Osteoblast (primary cell): ENCODE measurements at places on chromosomes 4 and X. TPM values are rescaled to one million over a fixed set of nuclear protein-coding genes. Genes with fewer than 3 reads are reported as not detected.

RGN gene
- total RNA-seq, result 2.5 and 4.4 TPM in 2 replicates

USP26 gene
- total RNA-seq, result not detected in 2 replicates

MTMR1 gene
- 16.5 and 17.0 TPM in 2 replicates for total RNA-seq

VGLL1 gene
- not detected in 2 replicates for total RNA-seq

ARHGAP36 gene
- total RNA-seq, result not detected in 2 replicates

DYNLT3 gene
- total RNA-seq, result 56.6 and 58.6 TPM in 2 replicates

TBC1D9 gene
- total RNA-seq, result 19.4 and 19.5 TPM in 2 replicates

SLC2A9 gene
- total RNA-seq, result 2.5 and 3.5 TPM in 2 replicates

KIAA1210 gene
- total RNA-seq, result not detected in 2 replicates

SOWAHD gene
- total RNA-seq, result under 0.01 and 0.72 TPM in 2 replicates

SH3RF1 gene
- total RNA-seq, result 33.0 and 37.6 TPM in 2 replicates

PRAF2 gene
- total RNA-seq, result 12.3 and 15.6 TPM in 2 replicates

PCDH7 gene
- total RNA-seq, result 0.72 and 3.8 TPM in 2 replicates

DCX gene
- not detected in 2 replicates for total RNA-seq

TMEM156 gene
- under 0.01 TPM in 1 of 2 replicates, not detected in the other for total RNA-seq

AREG gene
- total RNA-seq, result under 0.01 and 0.36 TPM in 2 replicates

XAGE1A gene
- total RNA-seq, result not detected in 2 replicates

EVC2 gene
- 17.4 and 19.2 TPM in 2 replicates for total RNA-seq

ZNF185 gene
- total RNA-seq, result 1.1 and 1.2 TPM in 2 replicates

FAM47A gene
- not detected in 2 replicates for total RNA-seq

VCX3A gene
- not detected in 2 replicates for total RNA-seq

KIT gene
- total RNA-seq, result 0.29 and 0.36 TPM in 2 replicates

ZAR1 gene
- not detected in 2 replicates for total RNA-seq

PLP1 gene
- total RNA-seq, result 0.29 and 0.36 TPM in 2 replicates

TLR1 gene
- total RNA-seq, result 2.4 and 3.3 TPM in 2 replicates

DMRTC1B gene
- total RNA-seq, result not detected in 2 replicates

MAGEB17 gene
- not detected in 2 replicates for total RNA-seq

SSX1 gene
- not detected in 2 replicates for total RNA-seq

C4orf50 gene
- total RNA-seq, result not detected in 2 replicates

NDST4 gene
- total RNA-seq, result not detected in 2 replicates

XAGE2 gene
- total RNA-seq, result not detected in 2 replicates

CLOCK gene
- total RNA-seq, result 34.4 and 44.8 TPM in 2 replicates

MYOZ2 gene
- total RNA-seq, result 0.29 and 0.36 TPM in 2 replicates

SERTM2 gene
- under 0.01 TPM in 1 of 2 replicates, not detected in the other for total RNA-seq

CRLF2 gene
- total RNA-seq, result 0.29 and 1.1 TPM in 2 replicates

HTN3 gene
- not detected in 2 replicates for total RNA-seq

GLOD5 gene
- not detected in 2 replicates for total RNA-seq

MAGEA2B gene
- not detected in 2 replicates for total RNA-seq

HSFX4 gene
- not detected in 2 replicates for total RNA-seq

UPF3B gene
- 1.2 and 1.8 TPM in 2 replicates for total RNA-seq

VAMP7 gene
- 49.9 and 50.4 TPM in 2 replicates for total RNA-seq

FRMD7 gene
- total RNA-seq, result 1.1 and 1.5 TPM in 2 replicates

DRP2 gene
- total RNA-seq, result 0.59 and 0.72 TPM in 2 replicates

CSAG2 gene
- total RNA-seq, result not detected in 2 replicates

SCRG1 gene
- total RNA-seq, result 0.88 and 7.6 TPM in 2 replicates

MORC4 gene
- 39.8 and 47.1 TPM in 2 replicates for total RNA-seq

FAM53A gene
- 3.8 and 4.3 TPM in 2 replicates for total RNA-seq

COL25A1 gene
- 1.2 and 1.4 TPM in 2 replicates for total RNA-seq

KLF8 gene
- 1.1 and 1.8 TPM in 2 replicates for total RNA-seq

TAF7L gene
- total RNA-seq, result 0.29 and 0.36 TPM in 2 replicates

GAB1 gene
- 20.6 and 23.3 TPM in 2 replicates for total RNA-seq

RADX gene
- 1.2 and 1.4 TPM in 2 replicates for total RNA-seq

CT45A1 gene
- total RNA-seq, result not detected in 2 replicates

CDKL5 gene
- total RNA-seq, result 4.0 and 5.0 TPM in 2 replicates

PDE5A gene
- total RNA-seq, result 140 and 157 TPM in 2 replicates

PPEF2 gene
- total RNA-seq, result not detected in 2 replicates

PNMA6F gene
- not detected in 2 replicates for total RNA-seq

SSX4B gene
- not detected in 2 replicates for total RNA-seq
